ENCODE measurements at places on chromosomes 3 and 15.

GRCh38 chr3:195771646-195772300 lies 40.0 kb downstream of the MUC4 start:
- DNase-seq = no peak

DNA sequence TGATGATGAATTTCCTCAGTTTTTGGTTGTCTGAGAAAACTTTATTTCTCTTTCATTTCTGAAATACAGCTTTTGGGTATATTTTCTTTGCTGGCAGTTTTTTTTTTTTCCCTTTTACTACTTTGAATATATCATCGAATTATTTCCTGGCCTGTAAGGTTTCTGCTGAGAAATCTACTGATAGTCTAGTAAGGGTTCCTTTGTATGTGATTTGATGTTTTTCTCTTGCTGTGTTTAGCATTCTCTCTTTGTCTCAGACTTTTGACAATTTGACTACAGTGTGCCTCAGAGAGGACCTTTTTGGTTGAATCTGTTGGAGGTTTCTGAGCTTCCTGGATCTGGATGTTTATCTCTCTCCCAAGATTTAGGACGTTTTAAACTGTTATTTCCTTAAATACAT lies 336.0 kb downstream of the CACNA2D3 start:
- DNase-seq = no peak

DNA sequence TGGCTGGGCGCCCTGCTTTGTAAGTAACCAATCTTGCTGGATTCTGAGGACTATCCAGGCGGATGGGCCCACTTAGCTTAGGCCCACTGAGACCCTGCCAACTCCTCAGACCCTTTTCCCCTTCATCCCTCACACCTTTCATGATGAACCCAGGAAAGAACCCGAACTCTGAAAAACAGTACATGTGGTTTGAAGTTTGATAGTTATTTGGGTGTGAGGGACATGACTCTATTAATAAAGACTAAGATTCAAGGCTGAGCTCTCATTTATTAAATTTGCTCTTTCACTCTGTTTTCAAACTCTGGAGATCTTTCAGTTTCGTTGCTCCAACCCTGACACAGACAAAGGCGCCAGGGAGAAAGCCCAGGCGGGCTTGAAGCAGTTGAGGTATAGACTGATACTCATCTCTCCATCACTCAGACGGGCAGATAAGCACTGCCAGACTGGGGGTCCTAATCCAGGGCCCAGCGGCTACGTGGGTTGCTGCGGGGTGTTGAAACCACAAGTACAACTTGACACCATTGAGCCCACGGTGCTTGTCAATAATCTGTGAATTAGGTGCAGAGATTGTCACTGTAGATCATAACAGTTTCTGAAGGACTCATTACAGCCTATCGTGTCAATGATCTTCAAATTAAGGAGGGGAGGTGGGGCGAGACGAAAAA lies 7.2 kb upstream of the SOX2 start:
- no peak for DNase-seq

GRCh38 chr3:54339608-54340007 lies 217.3 kb downstream of the CACNA2D3 start:
- DNase-seq = no peak

- no peak for DNase-seq
Measured at GRCh38 chr15:68418611-68419161, 13.3 kb downstream of the ITGA11 start.

- no peak for DNase-seq
Measured at GRCh38 chr15:29319823-29320222, 50.2 kb upstream of the NSMCE3 start.
